Stimulated activated CD8-positive, alpha-beta memory T cell treated with anti-CD3 and anti-CD28 coated beads, Interleukin-2, amount 100 ng/mL, for 1 hour (primary cell): ENCODE measurements at places on chromosomes 13 and 19.

DNA sequence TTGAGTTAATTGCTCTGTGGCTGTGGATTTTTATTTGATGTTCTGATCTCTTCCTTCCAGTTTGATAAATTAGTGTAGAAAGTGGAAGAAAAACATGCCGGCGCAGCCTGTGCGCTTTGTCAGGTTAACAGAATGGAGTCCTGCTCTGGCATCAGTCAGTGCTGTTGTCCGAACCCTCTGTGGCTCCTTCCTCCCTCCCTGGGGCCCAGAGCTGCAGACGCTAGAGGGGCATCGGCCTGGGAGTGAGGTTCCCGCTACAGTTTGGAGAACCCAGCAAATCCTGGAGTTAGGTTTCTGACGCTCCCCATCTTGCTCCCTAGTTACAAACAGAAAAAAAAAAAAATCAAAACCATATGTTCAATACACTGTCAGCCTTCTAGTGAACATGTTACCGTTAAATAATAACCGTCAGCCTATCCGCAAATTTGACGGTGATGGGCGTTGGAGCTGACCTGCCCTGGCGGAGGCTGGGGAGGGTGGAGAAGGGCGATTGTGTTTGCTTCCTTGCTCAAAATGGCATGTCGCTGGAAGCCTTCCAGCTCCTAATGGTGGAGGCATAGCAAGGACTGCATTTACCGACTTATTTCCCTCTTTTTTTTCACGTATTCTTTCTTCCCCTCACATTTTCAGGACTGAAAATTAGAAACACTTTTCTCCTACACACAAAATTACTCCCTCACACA is 13.6 kb downstream of the MBNL2 start:
- no peak for DNase-seq

DNA sequence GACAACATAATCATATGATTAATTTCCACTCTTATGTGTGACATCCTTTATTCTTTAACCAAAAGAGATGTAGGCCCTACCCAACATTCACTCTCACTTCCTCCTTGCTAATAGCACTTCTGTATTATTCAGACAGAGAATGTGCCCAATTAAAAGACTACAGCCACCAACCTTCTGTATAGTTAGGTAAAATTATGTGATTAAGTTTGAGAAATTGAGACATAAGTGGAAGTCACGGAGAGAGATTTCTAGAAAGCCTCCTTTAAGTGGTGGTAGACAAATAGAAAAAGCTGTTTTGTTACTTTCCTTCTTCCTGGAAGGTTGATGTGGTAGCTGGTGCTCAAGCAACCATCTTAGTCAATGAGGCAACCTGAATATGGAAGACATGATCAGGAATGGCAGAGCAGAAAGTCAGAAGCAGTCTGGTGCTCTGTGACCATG is 14.8 kb downstream of the EPSTI1 start:
- no peak for DNase-seq

DNA sequence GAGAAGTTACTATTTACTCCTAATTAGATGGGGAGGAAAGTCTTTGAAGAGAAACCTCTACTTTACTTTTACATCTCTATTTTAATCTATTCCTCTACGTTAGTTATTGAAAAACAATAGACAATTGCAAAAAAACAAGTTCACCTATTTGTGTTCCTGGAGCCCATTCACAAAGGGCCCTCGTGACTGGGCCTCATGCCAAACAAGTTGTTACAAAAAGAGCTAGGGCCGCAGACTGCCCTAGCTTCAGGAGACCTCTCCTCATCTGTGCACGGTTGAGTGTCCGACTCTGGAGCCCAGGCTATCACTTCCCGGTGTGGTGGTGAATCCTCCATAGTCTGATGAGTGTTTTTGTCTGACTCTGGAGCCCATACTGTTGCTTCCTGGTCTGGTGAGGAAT is 190.9 kb downstream of the ZNF486 start:
- no peak for DNase-seq

DNA sequence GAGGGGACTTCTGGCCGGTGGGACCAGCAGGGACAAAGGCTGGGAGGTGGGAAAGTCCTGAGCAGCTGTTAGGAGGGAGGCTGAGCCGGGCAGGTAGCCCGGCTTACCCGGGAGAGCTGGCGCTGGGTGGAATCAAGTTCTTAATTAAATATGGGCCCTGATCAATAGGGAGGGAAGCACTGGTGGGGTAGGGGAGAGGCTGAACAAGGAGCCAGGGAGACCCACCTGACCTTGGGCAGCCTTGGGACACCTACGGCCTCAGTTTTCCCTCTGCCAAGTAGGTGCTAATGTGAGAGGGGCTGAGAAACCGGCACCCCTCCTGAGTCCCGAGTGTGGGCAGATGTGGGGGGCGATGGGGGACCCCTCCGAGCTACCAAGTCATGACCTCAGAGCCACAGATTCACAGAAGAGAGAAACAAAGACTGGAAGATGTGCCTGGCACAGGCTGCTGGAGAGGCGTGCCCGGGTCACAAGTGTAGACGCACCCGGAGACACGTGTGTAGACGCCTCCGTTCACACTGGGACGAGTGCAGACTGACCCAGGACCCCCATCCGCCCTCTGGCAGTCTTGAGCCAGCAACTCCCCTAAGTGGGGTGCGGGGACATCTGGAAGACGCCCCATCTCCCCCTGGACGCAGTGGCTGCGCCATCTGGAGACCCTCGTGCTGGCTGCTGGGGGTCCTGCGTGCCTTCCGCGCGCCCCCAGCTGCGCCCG is 8.4 kb downstream of the ONECUT3 start:
- DNase-seq, result no peak

GRCh38 chr19:44553478-44554171 is 24.1 kb upstream of the CEACAM20 start:
- DNase-seq, result no peak
